ENCODE measurements at places on chromosomes 1 and 21.

DNA sequence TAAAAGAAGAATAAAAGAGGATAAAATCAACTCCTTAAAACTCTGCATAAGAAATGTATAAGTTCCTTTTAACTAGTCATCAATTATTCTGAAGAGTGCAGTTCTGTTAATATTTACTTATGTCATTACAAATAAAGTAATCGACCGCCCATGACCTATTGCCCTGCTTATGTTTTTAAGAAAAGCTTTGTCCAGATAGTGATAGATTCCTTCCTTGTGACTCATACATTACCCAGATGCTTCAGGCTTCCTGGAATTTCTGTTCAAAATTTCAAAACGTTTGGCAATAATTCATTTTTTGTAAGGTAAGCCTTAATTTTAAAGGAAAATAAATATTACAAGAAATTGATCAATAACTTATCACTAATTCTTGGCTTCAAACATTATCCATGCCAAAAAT, 918.2 kb upstream of the ADGRL2 start:
- DNase-seq: no peak

GRCh38 chr1:74937176-74937575, 197.0 kb upstream of the LHX8 start:
- DNase-seq: no peak

DNA sequence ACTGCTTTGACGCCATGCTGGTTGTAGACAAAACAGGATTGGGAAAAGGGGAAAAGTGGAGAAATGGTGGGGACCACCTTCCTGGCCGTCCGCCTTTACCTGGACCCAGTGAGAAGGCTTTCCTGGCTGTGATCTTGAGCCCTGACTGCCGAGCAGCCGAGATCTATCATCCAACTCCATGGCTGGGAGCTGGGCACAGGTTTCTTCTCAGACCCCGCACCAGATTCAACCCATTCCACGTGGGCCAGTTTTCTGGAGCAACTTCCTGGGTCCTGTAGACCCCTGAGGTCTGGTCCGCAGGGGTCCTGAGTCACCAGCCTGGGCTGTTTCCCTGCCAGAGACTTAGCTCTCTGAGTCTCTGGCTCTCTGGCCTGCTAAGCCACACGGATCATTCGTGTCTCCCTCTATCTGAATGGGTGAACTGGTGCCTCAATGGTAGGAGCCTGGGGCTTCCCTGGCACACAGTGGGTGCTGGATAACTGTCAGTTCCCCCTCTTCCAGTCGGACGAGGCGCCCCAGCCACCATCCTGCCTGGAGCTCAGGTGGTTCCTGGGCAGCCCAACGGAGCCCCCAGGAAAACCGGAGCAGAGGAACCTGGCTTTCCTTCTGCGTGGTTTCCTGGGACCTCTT, 4.5 kb upstream of the NPHP4 start:
- no peak for DNase-seq

- no peak for DNase-seq
Observed at GRCh38 chr1:197415221-197415620, 147.2 kb downstream of the CRB1 start.

- no peak for DNase-seq
Observed at GRCh38 chr1:90763930-90764329, 46.8 kb upstream of the BARHL2 start.

- no peak for DNase-seq
Observed at GRCh38 chr1:158037866-158038359, 44.5 kb downstream of the KIRREL1 start.

DNA sequence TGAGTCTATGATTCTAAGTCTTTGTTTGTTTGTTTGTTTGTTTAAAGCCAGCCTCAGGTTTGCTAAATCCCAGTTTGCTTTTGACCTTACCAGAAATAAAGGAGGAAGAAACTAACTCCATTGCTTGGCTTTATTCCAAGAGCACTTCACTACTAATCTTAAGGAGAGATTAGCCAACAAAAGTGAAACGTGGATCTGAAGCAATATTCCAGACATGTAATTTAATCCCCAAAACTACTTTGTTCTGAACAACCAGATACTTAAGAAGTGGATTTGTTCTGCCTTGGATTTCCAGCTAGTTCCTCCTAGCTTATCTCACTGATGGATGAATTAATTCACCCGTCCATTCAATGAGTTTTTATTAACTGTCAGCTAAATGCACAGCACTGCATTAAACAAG, 15.9 kb upstream of the CEP350 start:
- no peak for DNase-seq

GRCh38 chr1:240054109-240054701, 37.5 kb upstream of the FMN2 start:
- DNase-seq: no peak
